ENCODE measurements at places on chromosomes 1 and 21.

DNA sequence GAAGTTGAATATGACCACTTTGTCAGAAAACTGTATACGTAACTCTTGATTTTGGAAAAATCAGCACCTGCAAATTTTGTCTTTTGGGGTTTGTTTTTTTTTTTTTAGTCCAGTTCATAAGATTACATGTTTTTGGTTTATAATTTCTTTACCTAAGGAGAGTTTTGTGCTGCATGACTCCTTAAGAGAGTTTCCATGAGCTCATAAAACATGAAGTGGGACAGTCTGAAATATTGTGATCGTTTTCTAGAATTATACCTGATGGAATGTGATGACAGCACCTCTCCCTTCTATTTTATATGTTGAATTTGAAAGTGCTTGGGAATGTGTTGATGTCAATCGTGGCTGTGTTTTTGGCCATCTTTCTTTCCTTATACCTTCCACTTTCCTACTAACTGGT lies 158.5 kb downstream of the NFIA start:
- no peak for DNase-seq

- DNase-seq, result no peak
Measured at GRCh38 chr1:67722292-67722944, 37.4 kb downstream of the GADD45A start.

- no peak for DNase-seq
Measured at GRCh38 chr1:175882192-175882591, 138.8 kb upstream of the TNR start.

GRCh38 chr1:50977575-50978143 lies 7.6 kb downstream of the CDKN2C start:
- no peak for DNase-seq

- DNase-seq, result peak; percentile 83
Measured at GRCh38 chr1:11681071-11681771, at the start of gene MAD2L2. MAD2L2 (minus strand) TSS chr1:11681148; CDS start chr1:11680601, 547 bp downstream.

DNA sequence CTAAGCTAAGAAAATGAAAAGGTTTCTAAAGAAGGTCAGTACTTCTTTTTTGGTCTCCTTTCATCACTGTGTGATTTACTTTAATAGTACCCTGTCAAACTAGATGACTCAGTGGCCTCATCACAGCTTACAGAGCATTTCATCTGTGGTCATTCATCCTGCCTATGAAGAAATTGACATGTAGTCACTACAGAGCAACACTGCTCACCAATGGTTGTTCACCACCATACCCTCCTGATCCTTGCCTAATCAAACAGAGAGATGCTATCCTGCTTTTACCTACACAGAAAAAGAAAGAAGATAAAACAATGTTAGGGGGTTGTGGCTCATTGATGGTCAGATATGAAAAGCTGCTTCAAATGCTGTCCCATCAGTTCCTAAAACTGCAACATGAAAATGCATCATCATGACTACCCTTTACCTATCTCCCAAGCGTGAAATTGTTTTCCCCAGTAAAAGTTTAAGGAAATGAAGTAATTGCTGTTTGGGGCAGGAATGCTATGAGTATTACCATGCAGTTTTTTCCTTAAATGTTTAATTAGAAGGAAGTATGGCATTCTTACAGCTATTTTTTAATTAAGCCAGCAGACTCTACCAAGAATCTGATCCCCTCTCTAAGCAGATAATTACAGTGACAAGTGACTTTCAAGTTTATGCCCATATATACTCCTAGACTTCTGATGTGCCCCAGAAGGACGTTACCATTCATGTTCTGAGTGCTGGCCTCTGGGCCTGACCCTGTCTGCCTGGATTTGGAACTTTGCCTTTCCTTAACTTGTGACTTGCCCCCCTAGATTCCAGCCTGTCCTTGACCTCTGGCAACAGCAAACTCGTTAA lies 46.1 kb upstream of the FBXO28 start:
- DNase-seq, result no peak

DNA sequence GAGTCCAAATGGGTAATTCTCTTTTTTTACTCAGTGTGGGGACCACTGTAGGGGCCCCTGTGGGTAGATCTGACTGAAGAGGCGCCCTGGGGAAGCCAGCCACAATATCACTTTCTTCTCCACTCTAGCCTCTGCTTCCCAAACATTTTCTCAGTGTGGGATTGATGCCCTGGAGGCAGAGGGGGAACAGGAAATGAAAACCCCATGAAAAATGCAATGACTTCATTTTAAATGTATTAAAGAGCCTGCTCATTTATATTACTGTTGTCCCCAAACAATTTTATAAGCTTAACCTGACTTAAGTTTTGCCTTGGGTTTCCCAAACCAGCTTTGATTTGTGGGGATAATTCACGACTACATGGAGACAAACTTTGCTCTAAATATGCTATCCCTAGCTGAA lies 181.9 kb downstream of the C1orf94 start:
- no peak for DNase-seq
